Epithelial cell of proximal tubule (primary cell): ENCODE measurements at places on chromosomes 2 and 18.

DNA sequence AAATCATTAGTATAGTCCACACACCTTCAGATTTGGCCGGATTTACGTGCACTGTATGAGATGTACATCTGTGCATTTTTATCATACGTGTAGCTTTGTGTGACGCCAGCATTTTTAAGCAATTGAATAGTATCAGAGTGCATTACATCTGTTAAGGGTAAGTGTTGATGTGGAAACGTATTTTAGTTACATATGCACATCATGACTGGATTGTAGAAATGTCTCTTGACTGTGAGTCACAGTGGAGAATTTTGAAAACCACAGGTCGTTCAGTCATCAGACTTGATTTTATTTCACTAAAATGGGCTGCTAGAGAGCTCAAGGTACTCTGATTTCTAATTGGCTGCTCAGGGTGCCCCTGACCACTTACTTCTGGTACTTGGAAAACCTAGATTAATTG is 5.4 kb upstream of the GPBAR1 start:
- no peak for DNase-seq

DNA sequence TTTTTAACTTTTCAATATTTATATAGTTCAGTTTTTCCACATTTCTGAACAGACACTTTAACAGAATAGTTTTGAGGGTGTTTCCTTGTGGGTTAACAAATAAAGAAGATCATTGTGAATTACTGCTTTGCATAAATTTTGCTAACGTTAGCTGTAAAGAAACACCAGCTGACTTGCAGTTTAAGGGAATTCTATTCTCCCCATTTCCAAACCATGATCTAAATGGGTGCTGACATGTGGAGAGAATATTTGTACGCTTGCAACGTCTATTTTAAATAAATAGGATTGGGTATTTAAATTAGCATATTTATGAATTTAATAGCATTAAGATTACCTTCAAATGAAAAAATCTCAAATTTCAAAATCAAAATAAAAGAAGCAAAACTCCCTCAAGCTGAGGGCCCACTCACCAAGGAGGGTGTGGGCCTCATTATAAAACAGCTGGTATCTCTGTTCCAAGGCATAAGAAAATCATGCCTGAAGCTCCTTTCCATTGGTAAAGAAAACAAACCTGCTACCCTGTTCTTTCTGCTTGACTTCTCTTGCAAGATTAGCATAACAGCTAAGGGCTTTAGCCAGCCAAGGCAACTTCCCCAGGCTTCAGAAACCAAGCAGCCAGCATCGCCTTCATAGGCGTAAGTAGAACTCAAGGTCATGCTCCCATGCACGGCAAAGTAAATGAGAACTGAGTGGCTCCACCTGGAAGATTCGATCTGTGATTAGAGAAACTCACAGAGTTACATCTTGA is 3.2 kb downstream of the MRO start:
- DNase-seq = peak; percentile 67

DNA sequence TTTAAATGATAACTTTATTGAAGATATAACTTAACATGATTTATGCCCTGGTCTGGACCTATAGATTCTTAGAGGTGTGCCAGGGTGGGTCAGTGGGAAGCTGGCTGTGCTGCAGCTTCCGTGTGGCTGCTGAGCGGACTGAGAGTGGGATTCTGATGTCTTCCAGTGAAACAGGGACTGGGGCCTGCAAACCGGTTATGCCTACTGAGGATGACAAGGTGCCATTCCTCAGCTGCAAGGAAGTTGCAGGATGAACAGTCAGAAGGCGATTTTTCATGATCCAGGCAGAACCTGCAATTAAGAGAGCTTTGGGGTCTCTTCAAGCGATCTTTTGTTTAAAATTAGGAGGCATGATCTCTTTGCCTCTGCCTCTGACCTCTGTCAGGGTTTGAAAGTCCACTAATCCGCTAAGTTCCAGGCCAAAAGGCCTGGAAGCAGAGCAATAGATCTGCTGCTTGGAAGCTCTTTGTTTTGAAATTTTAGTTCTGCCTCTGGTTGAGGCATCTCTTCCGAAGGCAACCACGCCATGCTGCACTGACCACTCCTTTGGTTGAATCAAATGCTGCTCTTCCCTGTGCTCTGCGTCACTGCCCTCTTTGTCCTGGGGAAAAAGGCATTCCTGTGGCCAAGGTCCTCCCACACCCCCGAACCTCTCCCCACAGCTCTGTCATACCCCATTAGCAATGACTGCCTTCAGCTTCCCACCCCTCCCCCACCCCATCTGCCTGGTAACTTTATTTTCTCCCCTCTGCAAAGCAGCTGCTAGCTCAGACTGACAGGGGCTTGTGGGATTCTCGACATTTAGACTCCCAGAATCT is 2.0 kb downstream of the TMEM169 start:
- DNase-seq = peak; percentile 84

- DNase-seq = no peak
Observed at GRCh38 chr2:85758361-85759256, 4.8 kb downstream of the ATOH8 start.

DNA sequence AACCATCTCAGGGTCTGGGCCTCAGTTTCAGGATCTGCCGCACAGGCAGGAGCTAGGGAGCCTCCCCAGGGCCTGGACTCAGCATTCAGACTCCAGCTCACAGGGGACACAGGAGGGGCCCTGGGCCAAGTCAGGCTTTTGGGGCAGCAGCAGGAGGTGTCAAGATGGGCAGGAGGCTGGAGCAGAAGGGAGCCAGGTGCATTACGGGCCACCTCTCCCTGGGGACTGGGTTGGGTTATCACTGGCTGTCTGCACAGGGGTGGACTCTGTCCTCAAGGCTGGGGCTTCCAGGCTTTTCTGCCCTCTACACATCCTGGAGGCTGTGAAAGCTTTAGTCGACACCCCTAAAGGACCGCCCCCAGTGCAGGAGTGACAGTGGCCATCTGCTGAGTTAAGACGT is 20.0 kb downstream of the AQP12A start:
- DNase-seq = no peak

DNA sequence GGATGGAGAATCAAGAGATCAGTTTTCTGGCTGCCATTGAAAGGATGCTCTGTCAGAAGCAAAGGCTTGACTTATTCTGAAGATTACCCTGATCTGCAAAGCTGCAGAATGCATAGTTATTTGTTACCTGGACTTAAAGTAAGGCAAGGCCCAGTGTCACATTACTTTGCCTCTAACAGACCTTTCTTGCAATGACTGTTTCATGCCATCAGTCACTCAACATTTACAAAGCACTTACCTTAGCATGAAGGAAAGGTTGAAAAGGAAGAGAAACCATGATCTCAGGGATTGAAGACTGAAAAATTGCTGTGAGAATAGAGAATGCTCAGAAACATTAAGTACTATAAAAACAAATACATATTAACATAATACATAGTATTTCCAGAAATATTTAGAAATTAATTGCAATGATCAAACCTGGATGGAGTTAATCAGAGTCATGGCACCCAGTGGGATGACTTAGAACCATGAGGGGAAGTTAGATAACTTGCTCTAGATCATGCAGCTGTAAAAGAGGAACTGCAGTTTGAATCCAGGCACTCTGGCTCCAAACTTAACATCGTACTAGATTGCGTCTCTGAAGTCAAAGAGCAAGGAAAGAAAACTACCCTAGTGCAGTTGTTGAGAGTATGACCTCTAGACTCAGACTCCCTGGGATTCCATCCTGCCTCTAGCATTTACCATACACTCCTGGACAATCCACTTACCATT is 26.5 kb upstream of the FAM117B start:
- DNase-seq = no peak

DNA sequence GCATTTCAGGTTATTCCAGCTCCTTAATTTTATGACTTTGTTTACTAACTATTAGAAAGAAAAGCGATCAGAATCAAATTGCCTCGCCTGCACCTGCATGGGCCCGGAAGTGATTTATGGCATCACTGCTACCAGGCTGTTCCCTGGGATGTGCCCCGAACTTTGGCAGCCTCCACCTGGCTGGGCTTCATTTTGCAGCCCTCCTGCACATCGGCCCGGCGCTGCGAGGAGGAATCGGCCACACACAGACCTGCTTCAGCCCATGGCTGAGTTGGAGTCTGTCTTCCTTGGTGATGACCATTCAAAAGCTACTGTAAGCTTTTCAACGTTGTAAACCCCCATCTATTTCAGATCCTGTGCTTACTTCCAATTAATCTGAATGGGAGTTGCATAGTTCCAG is 638.0 kb downstream of the RNF144A start:
- no peak for DNase-seq

GRCh38 chr2:38658613-38659012 is 7.3 kb upstream of the GALM start:
- DNase-seq = no peak

- DNase-seq = no peak
Observed at GRCh38 chr2:200168641-200169555, 137.6 kb upstream of the SPATS2L start.

GRCh38 chr2:222332116-222332515 is 33.3 kb upstream of the PAX3 start:
- DNase-seq = no peak

DNA sequence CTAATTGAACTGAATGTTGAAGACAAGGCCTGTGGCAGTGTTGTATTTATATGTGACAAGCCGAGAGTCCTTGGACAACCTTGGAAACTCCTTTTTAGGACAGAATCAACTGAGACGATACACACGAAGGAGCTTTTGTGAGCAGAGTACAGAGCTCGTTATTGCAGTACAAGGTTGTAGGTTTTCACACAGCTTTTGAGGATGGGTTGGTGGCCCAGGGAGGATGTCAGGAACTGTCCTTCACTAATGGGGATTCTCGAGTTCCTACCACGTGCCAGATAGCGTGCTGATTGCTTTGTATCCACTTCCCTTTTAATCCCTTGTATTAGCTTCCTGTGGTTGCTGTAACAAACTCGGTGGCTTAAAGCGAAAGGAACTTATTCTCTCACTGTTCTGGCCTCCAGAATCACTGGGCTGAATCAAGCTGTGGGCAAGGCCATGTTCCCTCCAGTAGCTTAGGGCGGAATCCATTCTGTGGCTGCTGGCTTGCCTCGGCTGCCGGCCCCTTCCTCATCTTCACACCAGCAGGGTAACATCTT is 20.2 kb downstream of the INPP4A start:
- DNase-seq = no peak

GRCh38 chr2:219658196-219658846 is 30.9 kb downstream of the SLC4A3 start:
- no peak for DNase-seq

GRCh38 chr2:174054926-174055325 is 89.8 kb upstream of the SP3 start:
- DNase-seq = no peak

- DNase-seq = no peak
Observed at GRCh38 chr2:47719099-47719498, 63.8 kb upstream of the MSH6 start.

GRCh38 chr2:27634291-27634690 is 5.4 kb downstream of the GPN1 start:
- no peak for DNase-seq

GRCh38 chr2:227182765-227183164 is 18.3 kb downstream of the COL4A3 start:
- DNase-seq = no peak

DNA sequence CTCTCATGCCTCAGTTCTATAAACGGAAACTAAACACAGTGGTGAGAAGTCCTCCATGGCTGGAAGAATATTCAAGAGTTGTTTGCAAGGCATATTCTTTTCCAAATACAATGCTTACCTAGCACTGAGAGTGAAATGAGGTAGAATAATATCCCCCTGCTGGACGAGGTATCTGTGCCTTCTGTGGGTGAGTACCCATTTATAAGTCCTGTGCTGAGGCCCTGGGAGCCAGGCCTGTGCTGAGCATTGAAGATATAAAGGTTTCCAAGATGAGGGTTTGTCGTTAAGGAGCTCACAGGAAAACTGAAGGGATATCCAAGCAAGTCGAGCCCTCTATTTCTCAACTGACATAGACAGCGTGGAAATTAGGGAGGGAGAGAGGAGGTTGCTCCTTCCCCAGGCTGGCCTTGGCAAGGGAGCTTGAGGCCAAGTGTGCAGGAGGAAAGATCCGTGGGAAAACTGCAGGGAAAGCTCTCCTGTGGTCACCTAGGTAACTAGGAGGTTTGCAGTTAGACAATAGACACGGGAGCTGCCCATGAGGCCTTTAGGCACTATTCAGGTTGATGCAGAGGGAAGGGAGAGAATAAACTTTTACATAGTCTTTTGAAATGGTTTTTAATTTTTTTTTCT is 17.6 kb downstream of the PTPRM start:
- no peak for DNase-seq

- no peak for DNase-seq
Observed at GRCh38 chr2:148110184-148110583, 89.3 kb downstream of the MBD5 start.
